ENCODE measurements at places on chromosomes 5 and 9.
A peak's percentile ranks its signal among the peaks of the same experiment; 100 is the strongest.

DNA sequence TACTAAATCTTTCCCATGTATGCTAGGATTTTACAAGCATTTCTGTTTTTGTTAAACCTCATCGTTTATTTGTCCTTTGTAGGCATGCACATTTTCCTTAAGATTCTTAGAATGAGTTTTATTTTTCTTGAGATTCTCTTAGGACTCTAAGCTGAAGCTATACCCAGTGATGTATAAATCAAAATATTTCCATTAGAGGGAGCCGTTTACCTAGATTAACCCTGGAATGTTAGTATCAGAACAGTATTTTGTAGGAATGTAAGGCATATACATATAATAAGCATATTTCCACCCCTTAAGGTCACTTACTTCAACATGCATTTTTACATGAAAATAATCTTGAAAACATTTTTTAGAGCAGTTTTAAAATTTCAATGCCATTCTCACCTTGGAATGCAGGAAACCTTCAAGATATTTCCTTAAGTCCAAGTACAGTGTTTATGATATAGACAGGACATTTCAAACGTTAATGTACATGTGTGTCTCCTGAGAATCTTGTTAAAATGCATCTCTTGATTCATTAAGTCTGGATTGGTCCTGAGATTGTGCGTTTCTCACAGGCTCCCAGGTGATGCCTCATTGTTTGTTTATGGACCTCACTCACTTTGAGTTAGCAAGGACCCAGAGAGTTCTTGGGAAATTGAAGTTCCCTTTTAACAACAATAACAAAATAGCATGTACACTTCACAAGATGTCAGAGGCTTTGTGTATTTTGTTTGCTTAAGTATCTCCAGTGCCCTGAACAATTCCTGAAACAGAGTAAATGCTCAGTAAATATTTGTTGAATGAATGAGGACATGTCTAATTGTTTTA lies 34.9 kb upstream of the FCHO2 start:
- DNase-seq = no peak

DNA sequence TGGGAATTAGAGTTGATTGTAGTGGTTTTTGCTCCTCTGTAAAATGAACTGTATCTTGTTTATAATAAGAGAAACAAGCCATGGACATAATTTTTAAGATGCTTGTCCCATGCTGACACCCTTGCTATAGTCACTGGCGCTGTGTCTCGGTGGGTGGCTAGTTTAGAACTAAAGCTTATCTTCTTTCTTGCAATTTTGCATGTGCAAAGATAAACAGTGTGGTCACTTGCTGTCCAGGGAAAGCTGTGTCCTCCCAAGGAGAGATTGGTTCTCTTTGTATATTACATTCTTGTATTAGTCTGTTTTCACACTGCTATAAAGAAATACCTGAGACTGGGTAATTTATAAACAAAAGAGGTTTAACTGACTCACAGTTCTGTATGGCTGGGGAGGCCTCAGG lies 143.8 kb downstream of the MELK start:
- DNase-seq = no peak

GRCh38 chr5:180332051-180332517 lies 21.1 kb downstream of the GFPT2 start:
- peak; percentile 62 for DNase-seq

- DNase-seq = no peak
These were observed 6.4 kb upstream of the NKD2 start for GRCh38 chr5:1002271-1002546.

DNA sequence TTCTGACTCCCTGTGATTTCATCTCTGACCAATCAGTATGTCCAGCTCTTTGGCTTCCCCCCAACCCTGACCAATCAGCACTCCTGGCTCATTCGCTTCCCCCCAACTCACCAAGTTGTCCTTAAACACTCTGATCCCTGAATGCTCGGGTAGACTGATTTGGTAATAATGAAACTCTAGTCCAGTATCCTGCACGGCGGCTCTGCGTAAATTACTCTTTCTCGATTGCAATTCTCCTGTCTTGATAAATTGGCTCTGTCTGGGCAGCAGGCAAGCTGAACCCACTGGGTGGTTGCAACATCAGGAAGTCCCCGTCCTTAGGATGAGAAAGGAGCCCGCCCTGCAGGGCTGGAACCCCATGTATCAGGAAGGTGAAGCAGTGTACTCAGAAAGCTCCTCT lies 10.4 kb downstream of the FCN2 start:
- DNase-seq = no peak

GRCh38 chr5:180463916-180464602 lies 30.1 kb upstream of the CNOT6 start:
- no peak for DNase-seq

- DNase-seq = no peak
These were observed 212.8 kb downstream of the MLLT3 start for GRCh38 chr9:20409321-20410092.

- DNase-seq = no peak
These were observed 624.2 kb upstream of the GRIN3A start for GRCh38 chr9:102362470-102363132.

- DNase-seq = no peak
These were observed 4.3 kb downstream of the GNA14 start for GRCh38 chr9:77643871-77644270.

- no peak for DNase-seq
These were observed 205.4 kb downstream of the DCP2 start for GRCh38 chr5:113181853-113182490.

- DNase-seq = no peak
These were observed 38.8 kb downstream of the CWC27 start for GRCh38 chr5:64807520-64807919.

DNA sequence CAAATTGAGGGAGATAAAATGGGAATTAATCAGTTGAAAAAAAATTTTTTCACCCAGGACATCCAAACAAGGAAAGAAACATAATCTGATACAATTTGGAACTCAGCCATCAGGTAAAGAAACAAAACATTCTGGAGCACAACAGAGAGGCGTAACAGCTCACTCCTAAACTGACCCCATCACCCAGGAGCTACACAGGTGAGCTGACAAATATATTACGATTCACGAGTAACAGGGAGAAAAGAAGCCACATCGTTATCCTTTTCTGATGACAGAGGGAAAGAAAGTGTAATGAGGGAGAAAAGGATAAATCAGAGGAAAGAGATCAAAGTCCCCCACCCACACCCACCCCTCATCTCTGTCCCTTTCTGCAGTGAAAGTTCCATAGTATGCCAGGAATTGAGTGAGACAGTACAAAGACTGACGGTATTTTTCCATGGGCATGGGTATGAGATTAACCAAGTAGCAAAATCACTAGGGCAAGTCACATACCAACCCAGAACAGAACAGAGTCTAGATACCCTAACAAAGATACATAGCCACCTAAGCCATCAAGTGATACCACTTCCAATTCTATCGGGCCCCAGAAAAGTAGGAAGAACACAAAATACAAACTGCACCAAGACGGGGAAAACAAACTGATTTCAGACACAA lies 45.4 kb downstream of the TMEM245 start:
- no peak for DNase-seq

GRCh38 chr9:124213396-124213795 lies 44.4 kb upstream of the NEK6 start:
- DNase-seq = no peak

DNA sequence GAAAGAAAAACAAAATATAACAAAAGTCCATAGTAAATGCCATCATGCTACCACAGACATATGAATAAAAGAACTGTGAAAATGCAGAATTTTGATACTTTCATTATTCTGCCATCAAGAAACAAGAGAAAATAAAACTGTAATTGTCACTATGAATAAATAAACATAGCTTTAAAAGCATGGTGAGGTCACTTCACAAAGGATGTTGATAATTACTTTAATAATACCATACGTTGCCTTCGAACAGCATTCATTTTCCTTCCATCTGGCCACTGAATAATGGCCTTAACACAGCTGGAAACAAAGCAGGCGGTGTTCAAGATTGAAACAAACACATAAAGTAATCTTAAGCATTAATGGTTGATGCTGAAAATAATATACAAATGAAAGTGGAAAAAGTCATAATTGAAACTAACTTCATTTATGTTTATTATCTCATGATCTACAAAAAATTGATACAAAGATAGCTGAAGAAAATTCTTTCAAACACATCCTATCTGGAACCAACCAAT lies 102.0 kb downstream of the AGTPBP1 start:
- no peak for DNase-seq

All from urothelium cell line (cell line).